Psoas muscle (tissue), 8 donors: ENCODE measurements at places on chromosomes 16 and 17. TPM values are rescaled to one million over a fixed set of nuclear protein-coding genes. Genes with fewer than 3 reads are reported as not detected.

DNA sequence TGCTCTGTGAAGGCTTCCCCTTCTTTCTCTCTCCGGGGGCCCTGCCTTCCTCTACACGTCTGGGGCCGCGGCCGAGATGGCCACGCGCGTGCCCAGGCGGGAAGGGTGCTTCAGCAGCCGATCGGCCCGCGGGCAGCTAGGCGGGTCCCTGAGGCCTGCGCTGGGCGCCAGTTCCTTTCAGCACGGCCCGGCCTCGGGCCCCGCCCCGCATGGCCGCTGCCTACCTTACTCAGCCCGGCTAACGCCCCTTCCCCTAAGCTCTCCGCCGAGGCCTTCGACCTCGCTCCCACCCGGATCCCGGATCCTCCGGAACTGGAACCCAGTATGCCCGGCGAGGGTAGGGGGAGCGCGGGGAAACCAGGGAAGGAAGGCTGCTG, 335 bp downstream of the TMEM11 start:
- H3K4me3 ChIP-seq, result peak overlapping the region; percentile 97
- no peaks in the 10 kb centered on the region for H3K36me3 ChIP-seq
- peaks cover 72% of the 10 kb centered on the region for H3K4me1 ChIP-seq
- peak; percentile 73 for DNase-seq

DNA sequence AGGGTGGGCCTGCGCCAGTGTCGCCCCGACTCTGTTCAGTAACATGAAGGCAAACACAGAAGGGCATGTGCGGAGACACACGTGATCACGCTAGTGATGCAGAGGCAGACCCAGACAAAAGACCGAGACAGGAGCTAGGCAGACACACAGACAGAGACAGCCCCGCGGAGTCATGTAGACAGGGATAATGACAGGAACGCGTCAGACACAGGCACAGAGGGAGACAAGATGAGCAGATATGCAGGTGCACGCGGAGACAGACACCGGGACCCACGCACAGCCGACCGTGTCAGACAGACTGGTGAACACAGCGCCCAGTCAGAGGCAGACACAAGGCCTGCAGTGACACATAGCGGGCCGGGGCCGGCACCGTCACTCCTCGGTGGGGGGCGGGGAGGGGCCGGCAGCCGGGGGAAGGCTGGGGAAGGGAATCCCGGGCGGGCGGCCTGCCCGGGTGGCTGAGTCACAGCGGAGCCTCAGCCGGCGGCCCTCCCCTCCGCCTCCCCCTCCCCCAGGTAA, 7.4 kb downstream of the KDM6B start:
- peak overlapping the region; percentile 81 for H3K4me3 ChIP-seq
- no peaks in the 10 kb centered on the region for H3K27me3 ChIP-seq
- H3K36me3 ChIP-seq, result no peaks in the 10 kb centered on the region
- H3K27ac ChIP-seq, result peak overlapping the region; percentile 99
- peaks cover 49% of the 10 kb centered on the region for H3K4me1 ChIP-seq
- DNase-seq, result peak; percentile 96

DNA sequence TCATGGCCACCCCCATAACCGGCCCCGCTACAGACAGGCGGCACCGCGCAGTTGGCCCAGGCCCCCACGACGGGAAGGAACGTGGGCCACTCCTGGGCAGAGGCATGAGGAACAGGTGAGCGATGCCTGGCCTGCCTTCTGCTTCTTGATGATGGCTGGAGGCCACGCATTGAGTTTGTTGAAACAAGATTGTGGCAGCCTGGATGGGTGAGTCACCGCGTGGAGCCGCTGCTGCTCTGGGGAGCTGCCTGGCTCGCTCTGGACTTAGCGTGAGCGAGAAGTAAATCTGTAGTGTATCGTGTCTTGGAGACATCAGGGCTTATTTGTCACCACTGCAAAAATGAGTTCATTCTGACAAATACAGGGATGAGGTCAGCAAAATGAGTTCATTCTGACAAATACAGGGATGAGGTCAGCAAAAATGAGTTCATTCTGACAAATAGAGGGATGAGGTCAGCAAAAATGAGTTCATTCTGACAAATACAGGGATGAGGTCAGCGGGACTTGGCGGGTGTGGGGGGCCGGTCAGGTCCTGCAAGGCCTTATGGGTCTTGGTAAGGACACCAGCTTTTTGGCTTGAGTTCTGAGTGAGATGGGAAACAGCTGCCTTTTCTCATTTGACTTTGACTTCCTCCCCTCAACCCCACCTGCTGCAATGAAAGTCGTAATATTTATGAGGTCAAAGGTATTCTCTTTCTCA, 93.0 kb downstream of the SEC14L1 start:
- H3K36me3 ChIP-seq, result no peaks in the 10 kb centered on the region
- H3K4me1 ChIP-seq, result peaks cover 4% of the 10 kb centered on the region
- no peak overlapping the region for H3K4me3 ChIP-seq
- no peaks in the 10 kb centered on the region for H3K27me3 ChIP-seq
- peak overlapping the region; percentile 24 for H3K27ac ChIP-seq
- DNase-seq, result no peak

- no peak overlapping the region for H3K4me3 ChIP-seq
- H3K27ac ChIP-seq, result no peak overlapping the region
- DNase-seq, result no peak
- peaks cover 4% of the 10 kb centered on the region for H3K4me1 ChIP-seq
Measured at GRCh38 chr16:48335961-48336360, 49.3 kb downstream of the SIAH1 start.

- no peaks in the 10 kb centered on the region for H3K27me3 ChIP-seq
- peak overlapping the region; percentile 93 for H3K4me3 ChIP-seq
- H3K27ac ChIP-seq, result peak overlapping the region; percentile 98
- H3K4me1 ChIP-seq, result peaks cover 43% of the 10 kb centered on the region
- no peaks in the 10 kb centered on the region for H3K36me3 ChIP-seq
Measured at GRCh38 chr17:21127509-21128077, 829 bp downstream of the DHRS7B start.

DNA sequence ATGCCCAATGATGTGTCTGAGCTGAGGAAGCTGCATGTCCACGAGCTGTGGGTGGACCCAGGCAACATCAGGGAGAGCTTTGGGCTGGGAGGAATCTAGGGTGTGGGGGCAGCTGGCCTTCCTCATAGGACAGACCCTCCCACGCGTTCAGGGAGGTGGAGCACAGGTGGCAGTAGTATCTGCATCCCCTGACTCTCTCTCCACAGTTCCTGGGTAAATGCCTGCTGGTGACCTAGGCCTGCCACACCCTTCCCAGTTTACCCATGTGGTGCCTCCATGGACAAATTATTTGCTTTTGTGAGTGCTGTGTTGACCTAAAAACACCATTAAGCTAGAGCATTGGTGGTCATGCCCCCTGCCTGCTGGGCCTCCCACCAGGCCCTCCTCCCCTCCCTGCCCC, 3.2 kb downstream of the HBM start:
- DNase-seq, result no peak
- H3K36me3 ChIP-seq, result no peaks in the 10 kb centered on the region
- no peak overlapping the region for H3K27ac ChIP-seq
- no peak overlapping the region for H3K4me3 ChIP-seq
- peaks cover 73% of the 10 kb centered on the region for H3K27me3 ChIP-seq
- peaks cover 11% of the 10 kb centered on the region for H3K4me1 ChIP-seq

GRCh38 chr16:75064403-75065148, 52.0 kb downstream of the LDHD start:
- H3K4me3 ChIP-seq, result no peak overlapping the region
- no peak overlapping the region for H3K27ac ChIP-seq
- H3K27me3 ChIP-seq, result no peaks in the 10 kb centered on the region
- H3K36me3 ChIP-seq, result no peaks in the 10 kb centered on the region

DNA sequence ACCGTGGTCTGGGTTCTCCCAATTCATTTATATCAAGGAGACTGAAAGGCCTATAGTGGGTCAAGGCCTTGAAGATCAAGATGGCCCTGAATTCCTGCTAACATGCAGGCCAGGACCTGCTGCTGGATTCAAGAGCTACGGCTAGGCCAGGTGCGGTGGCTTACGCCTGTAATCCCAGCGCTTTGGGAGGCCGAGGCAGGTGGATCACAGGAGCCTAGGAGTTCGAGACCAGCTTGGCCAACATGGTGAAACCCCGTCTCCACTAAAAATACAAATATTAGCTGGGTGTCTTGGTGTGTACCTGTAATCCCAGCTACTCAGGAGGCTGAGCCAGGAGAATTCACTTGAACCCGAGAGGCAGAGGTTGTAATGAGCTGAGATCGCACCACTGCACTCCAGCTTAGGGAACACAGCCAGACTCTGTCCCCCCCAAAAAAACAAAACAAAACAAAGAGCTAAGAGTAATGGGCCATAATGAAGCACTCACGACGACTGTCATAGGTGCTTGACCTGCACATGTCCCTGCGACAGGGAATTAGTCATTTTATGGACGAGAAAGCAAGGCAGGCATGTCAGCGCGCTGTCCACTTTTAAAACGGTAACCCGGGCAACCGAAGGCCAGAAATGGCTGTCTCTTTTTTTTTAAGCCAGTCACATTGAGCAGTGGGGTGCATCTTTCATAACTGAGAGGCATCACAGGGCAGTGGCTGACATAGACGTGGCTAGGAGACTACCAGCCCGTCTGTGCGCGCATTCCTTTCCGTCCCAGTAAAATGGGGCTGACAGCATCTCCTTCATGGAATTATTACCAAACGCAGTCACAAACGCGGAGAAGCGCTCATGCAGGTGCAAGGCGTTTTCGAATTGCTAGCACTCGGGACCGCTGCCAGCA, 1.0 kb upstream of the FBRS start:
- peaks cover 3% of the 10 kb centered on the region for H3K36me3 ChIP-seq
- peaks cover 39% of the 10 kb centered on the region for H3K4me1 ChIP-seq
- peak overlapping the region; percentile 100 for H3K27ac ChIP-seq
- no peak for DNase-seq
- peak overlapping the region; percentile 93 for H3K4me3 ChIP-seq

DNA sequence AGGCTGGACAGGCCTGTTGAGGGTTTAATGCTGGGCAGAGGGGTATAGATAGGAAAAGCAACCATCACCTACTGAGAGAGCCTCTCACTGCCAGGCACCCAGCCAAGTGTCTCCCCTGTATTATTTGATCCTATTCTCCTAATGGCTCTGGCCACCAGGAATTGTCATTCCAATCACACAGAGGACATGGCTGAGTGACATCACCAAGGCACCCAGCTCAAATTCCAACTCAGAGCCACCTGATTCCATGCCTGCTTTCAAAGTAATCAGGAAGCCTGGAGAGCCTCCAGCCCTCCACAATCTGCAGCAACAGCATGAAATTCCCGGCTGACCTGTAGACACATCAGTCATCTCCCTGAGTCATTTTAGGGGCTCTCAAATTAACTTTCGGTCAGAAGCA, 368.9 kb upstream of the C16orf82 start:
- DNase-seq, result no peak
- H3K27ac ChIP-seq, result no peak overlapping the region
- no peaks in the 10 kb centered on the region for H3K4me1 ChIP-seq
- H3K4me3 ChIP-seq, result no peak overlapping the region
- H3K27me3 ChIP-seq, result no peaks in the 10 kb centered on the region

DNA sequence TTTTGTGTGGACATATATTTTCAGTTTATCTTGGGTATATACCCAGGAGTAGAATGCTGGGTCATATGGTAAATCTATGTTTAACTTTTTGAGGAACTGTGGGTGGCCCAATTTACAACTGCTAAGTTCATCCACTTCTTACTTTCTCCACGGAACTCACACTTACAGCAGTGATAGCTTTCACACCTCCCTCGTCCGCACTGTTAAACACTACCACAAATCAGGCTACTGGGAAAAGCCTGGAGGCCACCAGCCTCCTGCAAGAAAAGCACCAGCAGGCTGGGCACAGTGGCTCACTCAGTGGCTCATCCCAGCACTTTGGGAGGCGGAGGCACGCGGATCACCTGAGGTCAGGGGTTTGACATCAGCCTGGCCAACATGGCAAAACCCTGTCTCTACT, 14.7 kb upstream of the ZG16 start:
- no peaks in the 10 kb centered on the region for H3K27me3 ChIP-seq
- no peaks in the 10 kb centered on the region for H3K4me1 ChIP-seq
- no peak overlapping the region for H3K27ac ChIP-seq

DNA sequence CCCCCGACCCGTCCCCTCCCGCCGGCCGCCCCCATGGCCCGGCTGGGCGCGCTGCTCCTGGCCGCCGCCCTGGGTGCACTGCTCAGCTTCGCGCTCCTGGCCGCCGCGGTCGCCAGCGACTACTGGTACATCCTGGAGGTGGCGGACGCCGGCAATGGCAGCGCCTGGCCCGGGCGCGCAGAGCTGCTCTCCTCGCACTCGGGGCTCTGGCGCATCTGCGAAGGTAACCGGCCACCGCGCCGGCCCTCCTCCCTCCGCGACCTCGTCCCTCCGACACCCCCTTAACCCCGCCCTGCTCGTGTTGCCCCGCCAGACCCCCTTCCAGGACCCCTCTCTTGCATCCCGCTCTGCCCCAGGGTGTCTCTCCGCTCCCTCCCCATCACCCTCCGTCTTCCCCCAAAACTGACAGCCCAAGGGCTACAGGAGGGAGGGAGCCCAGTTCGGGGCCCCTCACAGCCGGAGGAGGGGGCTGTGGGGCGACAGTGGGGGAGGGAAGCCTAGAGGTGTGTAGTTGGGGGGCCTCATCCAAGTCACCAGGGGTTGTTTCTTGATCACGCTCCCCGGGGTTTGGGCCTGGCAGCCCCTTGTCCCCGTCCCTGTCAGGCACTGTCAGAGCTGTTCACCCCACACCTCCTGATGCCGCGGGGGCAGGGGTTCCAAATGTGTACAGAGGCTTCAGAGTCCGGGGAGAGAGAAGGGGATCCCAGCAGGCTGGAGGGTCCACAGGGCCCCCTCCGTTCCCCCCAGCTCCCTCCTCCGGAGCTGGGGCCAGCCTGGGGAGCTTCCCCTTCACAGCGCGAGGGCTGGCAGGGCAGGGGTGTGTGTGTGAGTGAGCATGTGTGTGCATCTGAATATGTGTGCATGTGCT, 794 bp downstream of the TMEM235 start:
- H3K4me3 ChIP-seq, result no peak overlapping the region
- DNase-seq, result no peak
- no peaks in the 10 kb centered on the region for H3K36me3 ChIP-seq
- H3K27ac ChIP-seq, result no peak overlapping the region

DNA sequence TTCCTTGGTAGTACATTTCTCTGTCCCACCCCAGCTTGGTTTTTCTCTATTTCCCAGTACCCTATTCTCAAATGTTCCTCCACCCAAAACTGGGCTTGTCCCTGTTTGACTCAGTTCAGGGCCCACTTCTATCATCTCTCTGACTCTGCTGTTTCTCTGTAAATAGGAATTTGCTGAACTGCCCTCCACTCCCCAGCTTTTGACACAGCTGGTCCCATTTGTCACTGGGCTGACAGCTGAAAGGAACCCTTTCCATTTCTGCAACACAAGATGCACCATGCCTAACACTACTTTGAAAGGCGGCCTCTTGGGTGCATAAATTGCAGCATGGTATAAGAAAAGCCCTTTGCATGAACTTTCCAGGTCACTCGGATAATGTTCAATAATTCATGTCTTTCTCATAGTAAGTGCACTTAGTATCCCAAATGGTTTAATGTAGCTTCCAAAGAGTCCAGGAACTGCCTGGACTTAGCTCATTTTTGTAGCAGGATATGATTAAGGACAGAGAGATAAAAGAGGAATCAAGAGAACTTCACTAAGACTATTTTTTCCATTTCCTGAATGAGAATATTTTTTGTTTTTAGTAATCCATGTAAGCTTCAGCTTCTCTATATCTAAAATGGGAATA, 256.7 kb downstream of the CDH11 start:
- no peaks in the 10 kb centered on the region for H3K27me3 ChIP-seq
- no peak overlapping the region for H3K4me3 ChIP-seq
- peak overlapping the region; percentile 62 for H3K27ac ChIP-seq
- peaks cover 18% of the 10 kb centered on the region for H3K4me1 ChIP-seq
- DNase-seq, result no peak

- H3K36me3 ChIP-seq, result peaks cover 7% of the 10 kb centered on the region
- no peak for DNase-seq
- H3K4me3 ChIP-seq, result no peak overlapping the region
- peaks cover 12% of the 10 kb centered on the region for H3K4me1 ChIP-seq
- H3K27ac ChIP-seq, result no peak overlapping the region
Measured at GRCh38 chr16:133716-134115, 4.8 kb downstream of the NPRL3 start.

Gene SLC13A2
- total RNA-seq, result not detected

Gene HS3ST2
- total RNA-seq, result 1.6 TPM

Gene MYH2
- total RNA-seq, result 20,190 TPM

Gene NPIPB6
- not detected for total RNA-seq

Gene HEATR9
- total RNA-seq, result not detected

Gene NPIPB9
- 1.2 TPM for total RNA-seq

Gene ZNF624
- 0.86 TPM for total RNA-seq
